ENCODE measurements at places on chromosomes 1 and 21. TPM values are rescaled to one million over a fixed set of nuclear protein-coding genes. Genes with fewer than 3 reads are reported as not detected.

DNA sequence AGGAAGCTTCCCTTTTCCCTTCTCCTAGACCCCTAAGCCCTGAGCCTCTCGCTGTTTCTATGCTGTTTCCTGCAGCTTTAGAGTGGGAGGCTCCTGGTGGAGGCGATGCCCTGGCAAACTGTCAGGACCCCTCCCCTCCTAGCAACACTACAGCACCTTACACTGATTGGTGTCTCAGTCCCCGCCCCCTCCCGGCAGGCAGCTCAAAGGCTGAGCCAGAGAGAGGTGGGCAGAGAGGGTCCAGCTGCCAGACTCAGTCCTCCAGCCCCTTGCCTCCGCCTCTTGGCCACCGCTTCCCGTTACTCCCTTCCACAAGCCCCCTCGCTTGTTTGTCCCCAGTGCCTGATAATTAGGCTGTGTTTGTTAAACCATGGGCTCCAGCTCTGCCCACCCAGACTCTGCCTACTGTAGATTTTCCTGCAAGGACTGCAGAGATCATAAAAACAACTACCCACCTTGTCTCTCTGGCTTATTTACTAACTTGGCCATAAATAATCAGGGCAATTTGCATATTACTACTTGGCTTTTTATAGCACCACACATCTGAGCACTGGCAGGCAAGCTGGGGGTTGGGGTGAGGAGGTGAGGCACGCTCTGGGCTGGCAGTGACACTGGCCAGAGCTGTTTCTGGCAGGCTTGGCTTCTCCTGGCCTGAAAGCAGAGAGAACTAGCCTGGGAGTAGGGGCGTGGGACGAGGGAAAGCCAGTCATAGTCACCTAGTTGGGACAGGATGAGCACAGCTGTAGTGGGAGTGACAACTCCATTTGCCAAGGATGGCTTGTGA lies 107.5 kb downstream of the CSMD2 start:
- H3K4me3 ChIP-seq, result no peak overlapping the region
- H3K36me3 ChIP-seq, result no peaks in the 10 kb centered on the region
- no peaks in the 10 kb centered on the region for H3K4me1 ChIP-seq
- no peak overlapping the region for H3K27ac ChIP-seq
- H3K27me3 ChIP-seq, result no peaks in the 10 kb centered on the region

DNA sequence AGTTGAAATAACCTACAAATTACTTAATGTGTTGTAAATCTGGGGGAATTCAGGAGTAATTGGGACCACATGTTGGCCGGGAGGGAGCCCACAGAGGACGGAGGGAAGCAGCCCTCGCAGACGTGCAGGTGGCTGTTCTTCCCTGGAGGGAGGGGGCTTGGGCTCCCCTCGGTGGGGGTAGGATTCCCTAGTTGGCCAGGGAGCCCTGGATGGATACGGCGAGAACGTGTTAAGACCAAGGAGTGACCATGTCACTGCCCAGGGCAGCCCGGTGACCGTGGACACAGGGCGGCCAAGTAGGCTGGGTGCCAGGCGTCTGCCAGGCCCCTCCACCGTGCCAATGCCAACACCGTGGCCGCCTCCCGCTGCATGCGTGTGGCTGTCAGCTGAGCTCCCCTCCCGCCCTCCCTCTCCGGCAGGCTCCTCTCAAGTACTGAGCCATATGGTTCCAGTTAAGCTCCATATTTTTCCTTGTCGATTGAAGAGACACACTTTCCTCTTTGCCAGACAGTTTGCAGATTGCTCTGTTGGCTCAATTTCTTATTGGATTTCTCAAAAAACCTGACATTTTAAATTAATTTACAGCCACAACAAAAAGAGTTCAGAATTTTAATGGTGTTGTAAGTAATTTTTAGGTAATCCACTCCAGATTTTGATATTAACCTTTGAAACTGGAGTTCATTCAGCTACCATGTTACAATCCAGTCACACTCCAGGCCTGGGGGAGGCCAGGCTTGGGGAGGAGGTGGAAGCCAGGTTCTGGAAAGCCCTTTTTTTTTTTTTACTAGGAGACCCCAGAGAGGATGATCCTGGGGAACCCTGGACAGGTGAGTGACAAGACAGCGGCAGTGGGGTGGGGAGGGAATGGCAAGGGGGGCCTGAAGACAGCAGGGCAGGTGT lies 71.2 kb downstream of the CASZ1 start:
- DNase-seq, result no peak
- no peaks in the 10 kb centered on the region for H3K36me3 ChIP-seq

GRCh38 chr21:19120591-19120990 lies 717.0 kb upstream of the TMPRSS15 start:
- H3K36me3 ChIP-seq, result no peaks in the 10 kb centered on the region
- H3K27me3 ChIP-seq, result no peaks in the 10 kb centered on the region
- DNase-seq, result no peak
- no peaks in the 10 kb centered on the region for H3K4me1 ChIP-seq
- H3K27ac ChIP-seq, result no peak overlapping the region

DNA sequence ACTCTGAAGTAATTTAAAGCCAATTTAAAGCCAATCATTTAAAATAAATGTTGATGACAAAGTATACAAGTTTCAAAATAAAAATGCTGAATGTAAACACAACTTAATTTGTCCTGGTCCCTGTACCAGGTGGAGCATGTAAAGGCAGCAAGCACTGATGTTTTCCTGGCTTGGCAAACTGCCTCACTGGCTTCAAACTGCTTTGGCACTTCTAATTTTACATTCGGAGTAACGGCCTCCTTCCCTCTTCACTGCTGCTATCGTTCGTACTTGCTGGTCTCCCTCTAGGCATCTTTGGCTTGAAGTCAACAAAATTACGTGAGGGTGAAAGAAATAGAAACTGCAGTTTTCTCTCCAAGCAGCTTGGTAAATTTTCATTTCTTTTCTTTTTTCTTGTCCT lies 287.9 kb downstream of the LTN1 start:
- H3K27ac ChIP-seq, result no peak overlapping the region
- DNase-seq, result no peak
- H3K27me3 ChIP-seq, result no peaks in the 10 kb centered on the region
- H3K4me1 ChIP-seq, result no peaks in the 10 kb centered on the region

The CFHR2 gene
- total RNA-seq, result not detected

GRCh38 chr1:204659056-204659455 lies 26.5 kb downstream of the LRRN2 start:
- H3K4me1 ChIP-seq, result no peaks in the 10 kb centered on the region
- no peak overlapping the region for H3K4me3 ChIP-seq
- DNase-seq, result no peak
- H3K27me3 ChIP-seq, result peaks cover 8% of the 10 kb centered on the region
- no peaks in the 10 kb centered on the region for H3K36me3 ChIP-seq

- no peak for DNase-seq
Observed at GRCh38 chr1:243217349-243217748, 37.7 kb downstream of the CEP170 start.

The CSF3R gene
- 3.6 TPM for total RNA-seq

GRCh38 chr1:33093004-33093403 lies 12.1 kb downstream of the AZIN2 start:
- H3K27me3 ChIP-seq, result no peaks in the 10 kb centered on the region
- H3K27ac ChIP-seq, result no peak overlapping the region

The NEK2 gene
- 0.81 TPM for total RNA-seq

DNA sequence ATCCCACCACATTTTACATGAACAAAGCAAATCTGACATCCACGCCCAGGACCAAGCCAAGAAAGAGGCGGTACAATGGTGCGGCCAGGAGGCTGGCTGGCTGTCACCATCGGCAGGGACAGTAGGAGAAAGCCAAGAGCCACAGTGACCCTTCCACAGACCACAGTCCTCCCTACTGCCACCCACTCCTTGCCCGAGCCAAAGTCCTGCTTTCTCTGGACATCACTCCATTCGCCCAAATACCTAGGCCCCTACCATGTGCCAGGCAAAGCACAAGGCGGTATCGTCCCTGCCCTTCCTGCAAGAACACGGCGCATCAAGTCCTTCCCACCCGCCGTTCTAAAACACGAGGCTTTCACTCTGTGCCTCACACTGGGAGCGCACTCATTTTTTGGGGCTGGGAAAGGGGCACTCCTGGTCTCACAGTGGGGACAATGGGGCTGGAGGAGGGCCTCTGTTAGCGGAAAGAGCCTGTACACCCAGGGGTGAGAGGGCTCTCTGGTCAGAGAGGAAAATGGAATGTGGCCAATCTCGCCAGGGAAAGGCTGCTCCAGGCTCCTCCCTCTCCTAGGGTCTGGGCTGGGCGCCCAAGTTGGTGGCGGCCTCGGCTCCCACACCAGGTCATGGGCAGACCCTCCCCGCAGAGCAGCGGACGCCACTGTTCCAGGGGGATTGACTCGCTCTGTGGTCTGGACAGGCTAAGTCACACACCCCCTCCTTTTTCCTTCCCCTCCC lies 26.5 kb downstream of the SSBP3 start:
- peaks cover 11% of the 10 kb centered on the region for H3K36me3 ChIP-seq
- no peaks in the 10 kb centered on the region for H3K27me3 ChIP-seq
- DNase-seq, result no peak
- peaks cover 19% of the 10 kb centered on the region for H3K4me1 ChIP-seq
- no peak overlapping the region for H3K27ac ChIP-seq

GRCh38 chr21:20187028-20187427 lies 811.2 kb upstream of the NCAM2 start:
- no peak for DNase-seq
- no peaks in the 10 kb centered on the region for H3K4me1 ChIP-seq
- no peak overlapping the region for H3K4me3 ChIP-seq
- H3K27me3 ChIP-seq, result no peaks in the 10 kb centered on the region
